Smooth muscle cell of the brain vasculature (primary cell): ENCODE measurements at places on chromosomes 4 and X.

DNA sequence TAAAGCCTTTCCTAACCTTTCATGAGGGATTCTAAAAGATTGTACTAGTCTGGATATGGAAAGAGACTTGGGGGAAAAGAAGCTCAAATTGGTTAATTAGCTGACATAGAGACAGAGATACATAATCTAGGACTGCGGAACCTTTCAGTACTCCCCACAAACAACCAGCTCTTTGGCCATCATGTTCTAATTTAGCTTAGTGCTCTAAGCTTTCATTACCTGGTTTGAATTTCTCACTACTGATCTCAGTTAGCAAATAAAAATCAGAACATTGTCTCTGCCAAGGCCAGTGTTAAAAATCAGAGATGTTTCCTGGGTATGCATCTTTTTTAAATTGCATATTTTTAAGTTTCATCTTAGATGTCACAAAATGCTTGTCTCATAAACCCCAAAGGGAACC, 254.4 kb downstream of the GLUD2 start:
- no peak for DNase-seq

DNA sequence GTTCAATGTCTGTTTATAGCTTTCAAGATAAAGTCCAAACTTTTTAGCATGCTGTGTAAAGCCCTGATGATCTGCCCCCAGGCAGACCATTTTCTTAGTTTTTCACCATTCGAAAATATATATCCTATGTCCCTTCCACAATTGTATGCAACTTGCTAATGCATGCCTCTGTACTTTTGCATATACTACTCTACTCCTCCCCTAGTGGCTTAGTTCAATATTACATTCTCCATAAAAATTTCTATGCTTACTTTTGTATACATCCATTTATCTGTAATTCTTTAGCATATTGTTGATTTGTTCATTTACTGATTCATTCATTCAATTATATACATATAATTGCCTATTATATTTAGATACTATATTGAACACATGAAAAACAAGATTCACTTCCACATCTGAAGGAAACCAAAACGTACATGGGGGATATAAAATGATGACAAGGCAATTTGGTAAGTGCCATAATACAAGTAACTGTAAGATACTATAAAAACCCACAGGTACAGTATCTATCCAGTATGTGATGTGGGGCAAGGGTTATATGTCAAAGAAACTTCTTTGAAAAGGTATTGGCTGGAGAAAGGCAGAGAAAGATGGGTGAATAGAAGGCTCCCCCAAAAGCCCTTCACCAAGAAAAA, 902.5 kb downstream of the FAM133A start:
- no peak for DNase-seq

DNA sequence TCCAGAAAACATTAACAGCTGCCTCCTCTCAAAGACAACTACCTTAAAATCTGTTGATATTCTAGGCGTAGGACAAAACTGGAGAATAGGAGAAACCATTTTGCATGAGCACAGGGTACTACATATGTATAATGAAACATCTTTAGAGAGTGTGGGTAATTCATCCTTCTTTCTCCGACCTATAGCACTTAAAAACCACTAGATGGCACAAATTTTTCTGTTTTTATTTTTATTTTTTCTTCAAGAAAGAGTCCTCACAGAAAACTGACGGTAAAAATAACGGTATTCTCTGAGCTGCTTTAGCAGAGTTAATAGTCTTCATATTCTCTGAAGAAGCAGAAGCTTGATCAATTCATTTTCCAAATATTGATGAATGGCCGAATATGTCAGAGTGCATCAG, 14.6 kb downstream of the SMIM31 start:
- DNase-seq: no peak

DNA sequence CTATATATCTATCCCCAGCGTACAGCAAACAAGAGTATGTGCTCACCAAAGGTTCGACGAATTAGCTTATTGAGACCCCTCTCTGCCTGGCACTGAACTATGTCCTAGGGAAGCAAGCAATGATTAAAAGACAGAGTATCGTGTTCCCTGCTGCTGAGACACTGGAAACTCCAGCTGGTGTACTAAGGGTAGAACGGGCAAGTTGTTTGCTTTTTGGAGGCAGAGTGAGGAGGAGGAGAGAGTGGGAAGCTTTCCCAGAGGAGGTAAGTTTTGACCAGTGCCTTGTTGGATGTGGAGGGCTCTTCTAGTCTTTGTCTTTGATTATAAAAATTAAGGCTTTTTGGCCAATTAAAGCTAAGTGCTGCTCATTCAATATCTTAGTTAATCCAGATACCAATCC, 61.7 kb downstream of the PJA1 start:
- DNase-seq: no peak

GRCh38 chrX:48998391-48998790, 3.7 kb downstream of the GRIPAP1 start:
- no peak for DNase-seq

- DNase-seq: no peak
These were observed 867.4 kb upstream of the PCDH10 start for GRCh38 chr4:132281733-132282132.

GRCh38 chr4:101464596-101464995, 117.3 kb upstream of the PPP3CA start:
- no peak for DNase-seq

GRCh38 chr4:125750828-125751466, 436.2 kb downstream of the FAT4 start:
- no peak for DNase-seq

GRCh38 chr4:39638354-39639239, at the start of gene SMIM14:
TSS of gene SMIM14 (minus strand) at chr4:39638865. CDS start at chr4:39605145, 33,720 bp downstream.
- peak; percentile 94 for DNase-seq

- DNase-seq: no peak
These were observed 246.3 kb upstream of the ADGRL3 start for GRCh38 chr4:60953826-60954225.

DNA sequence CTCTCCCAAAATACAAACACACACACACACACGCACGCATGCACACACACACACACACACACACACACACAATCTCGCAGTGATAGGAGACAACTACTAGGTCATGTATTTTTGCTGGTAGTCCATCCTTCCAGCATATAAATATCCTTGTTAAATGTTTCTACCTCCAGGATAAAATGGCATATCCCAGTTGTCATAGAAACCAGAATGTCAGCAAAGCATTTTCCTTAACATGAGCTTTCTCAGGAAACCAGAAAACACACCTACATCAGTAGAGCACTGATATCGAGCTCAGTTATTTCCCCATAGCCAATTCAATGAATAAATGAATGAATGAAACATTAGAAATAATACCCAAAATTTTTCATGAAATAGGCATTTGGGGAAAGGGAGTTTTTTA, 115.7 kb downstream of the PWWP3B start:
- DNase-seq: no peak

GRCh38 chrX:135275973-135276372, 24.1 kb downstream of the ETDA start:
- DNase-seq: no peak

DNA sequence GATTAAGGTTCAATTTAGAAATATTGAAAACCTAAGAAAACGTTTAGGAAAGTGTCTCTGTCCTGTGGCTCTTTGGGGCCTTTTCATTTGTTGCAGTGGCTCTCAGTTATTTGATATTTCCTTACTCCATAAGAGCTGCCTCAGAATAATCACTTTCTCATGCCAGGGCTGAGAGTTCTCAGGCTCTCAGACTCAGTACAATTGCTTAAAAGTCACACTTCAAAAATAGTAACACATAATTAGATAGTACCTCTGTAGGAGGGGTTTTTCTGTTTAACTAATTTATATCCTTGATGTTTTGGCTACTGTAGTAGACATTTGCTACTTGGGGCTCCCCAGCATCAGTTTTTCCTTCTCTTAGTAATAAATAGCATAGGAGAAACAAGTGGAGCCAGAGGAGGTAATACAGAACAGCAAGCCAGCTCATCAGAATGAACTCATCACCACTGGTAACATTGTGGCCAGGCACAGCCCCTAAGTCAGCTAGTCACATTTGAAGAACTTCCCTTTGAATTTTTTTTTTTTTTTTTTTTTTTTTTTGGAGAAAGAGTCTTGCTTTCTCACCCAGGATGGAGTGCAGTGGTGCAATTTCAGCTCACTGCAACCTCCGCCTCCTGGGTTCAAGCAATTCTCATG, 8.0 kb upstream of the HNRNPD start:
- DNase-seq: no peak

- no peak for DNase-seq
These were observed 72.4 kb upstream of the NR3C2 start for GRCh38 chr4:148514581-148514980.

DNA sequence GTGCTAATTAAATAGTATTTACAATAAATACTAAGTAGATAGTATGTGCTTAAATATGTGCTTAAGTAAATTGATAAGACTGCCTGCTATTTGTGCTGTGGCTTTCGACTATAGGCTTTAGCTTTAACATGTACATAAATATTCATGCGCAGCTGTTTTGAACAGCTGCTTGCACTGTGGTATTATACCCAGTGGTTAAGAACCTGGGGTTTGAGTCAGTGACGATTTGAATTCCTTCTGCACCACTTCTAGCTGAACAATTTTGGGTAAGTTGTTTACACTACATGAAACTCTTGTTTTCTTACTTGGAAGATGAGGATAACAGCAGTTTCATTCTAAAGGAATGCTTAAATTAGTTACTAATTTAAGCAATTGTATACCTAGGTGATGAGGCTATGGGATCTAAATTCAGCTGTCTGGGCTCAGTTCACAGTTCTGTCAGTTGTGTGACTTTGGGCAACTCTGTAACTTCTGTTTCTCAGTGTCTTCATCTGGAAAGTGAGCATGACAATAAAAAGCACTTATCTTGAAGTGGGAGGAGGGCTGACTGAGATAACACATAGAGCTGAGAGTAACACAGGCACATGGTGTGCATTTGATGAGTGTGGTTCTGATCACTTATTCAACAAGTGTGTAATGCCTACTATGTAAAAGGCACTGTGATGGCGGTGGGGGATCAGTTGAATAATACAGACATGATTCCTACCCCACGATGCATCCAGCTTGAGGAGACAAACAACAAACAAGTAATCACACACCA, 37.0 kb downstream of the HPGDS start:
- no peak for DNase-seq

DNA sequence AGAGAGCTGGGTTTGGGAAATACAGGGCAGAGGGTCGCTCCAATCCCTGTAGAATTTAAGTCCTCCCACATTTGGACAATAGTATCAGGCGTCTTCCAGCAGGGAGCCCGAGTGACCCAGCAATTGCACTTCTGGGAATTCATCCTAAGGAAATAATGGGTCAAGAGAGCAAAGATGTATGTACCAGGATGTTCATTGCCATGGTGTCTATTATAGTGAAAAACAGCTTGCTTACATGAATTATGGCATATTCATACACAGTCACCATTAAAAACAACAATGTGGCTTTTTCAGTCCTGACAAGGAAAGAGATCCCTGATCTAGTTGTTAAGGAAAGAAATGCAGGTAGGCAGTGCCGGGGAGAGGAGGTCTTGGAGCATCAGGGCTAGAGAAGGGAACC, 167.7 kb downstream of the PJA1 start:
- DNase-seq: no peak

DNA sequence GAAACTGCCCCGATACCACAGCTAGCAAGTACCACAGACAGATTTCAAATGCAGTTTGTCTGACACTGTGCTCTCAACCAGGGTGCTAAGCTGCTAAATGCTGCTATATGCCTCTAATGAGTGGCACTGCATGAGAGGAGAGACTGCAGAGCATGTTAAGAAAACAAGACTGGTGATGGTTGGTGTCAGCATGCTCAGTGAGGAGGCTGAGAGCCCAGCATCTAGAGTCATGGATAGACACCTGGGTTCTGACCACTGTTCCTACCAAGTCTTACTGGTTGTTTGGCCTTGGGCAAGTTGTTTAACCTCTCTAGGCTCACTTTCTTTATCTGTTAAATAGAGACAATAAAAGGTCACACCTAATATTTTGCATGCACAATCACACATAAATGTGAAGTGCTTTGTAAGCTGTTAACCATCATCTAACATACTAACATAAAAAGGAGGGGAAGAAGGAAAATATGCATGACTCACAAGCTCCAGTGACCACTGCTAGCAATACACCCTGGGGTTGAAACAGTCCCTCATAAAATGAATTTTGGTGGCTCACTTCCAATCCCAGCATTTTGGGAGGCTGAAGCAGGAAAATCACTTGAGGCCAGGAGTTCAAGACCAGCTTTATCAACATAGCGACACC, 20.7 kb downstream of the HHIP start:
- DNase-seq: no peak
